COLO829 (cell line): ENCODE measurements at places on chromosomes 13 and 19.

DNA sequence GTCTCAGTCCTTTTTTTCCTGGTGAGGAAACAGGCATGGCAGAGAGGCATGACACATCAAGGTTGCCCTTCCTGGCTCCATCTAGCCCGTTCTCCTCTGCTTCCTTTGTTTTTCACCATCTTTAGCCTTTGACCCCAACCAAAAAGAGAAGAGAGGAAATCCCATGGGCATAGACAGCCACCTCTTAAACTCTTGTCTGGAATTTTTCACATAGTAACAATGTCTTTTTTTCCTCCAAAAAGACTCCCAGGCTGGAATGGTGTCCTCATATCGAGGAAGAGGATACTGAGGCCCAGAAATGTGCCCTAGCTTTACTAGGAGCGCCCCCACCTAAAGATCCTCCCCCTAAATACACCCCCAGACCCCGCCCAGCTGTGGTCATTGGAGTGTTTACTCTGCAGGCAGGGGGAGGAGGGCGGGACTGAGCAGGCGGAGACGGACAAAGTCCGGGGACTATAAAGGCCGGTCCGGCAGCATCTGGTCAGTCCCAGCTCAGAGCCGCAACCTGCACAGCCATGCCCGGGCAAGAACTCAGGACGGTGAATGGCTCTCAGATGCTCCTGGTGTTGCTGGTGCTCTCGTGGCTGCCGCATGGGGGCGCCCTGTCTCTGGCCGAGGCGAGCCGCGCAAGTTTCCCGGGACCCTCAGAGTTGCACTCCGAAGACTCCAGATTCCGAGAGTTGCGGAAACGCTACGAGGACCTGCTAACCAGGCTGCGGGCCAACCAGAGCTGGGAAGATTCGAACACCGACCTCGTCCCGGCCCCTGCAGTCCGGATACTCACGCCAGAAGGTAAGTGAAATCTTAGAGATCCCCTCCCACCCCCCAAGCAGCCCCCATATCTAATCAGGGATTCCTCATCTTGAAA lies at the start of gene GDF15:
Gene GDF15 (plus strand): TSS at position 484 of the 868 bp plus-strand sequence. CDS start 32 bp downstream, at position 516.
- peak; percentile 96 for DNase-seq

DNA sequence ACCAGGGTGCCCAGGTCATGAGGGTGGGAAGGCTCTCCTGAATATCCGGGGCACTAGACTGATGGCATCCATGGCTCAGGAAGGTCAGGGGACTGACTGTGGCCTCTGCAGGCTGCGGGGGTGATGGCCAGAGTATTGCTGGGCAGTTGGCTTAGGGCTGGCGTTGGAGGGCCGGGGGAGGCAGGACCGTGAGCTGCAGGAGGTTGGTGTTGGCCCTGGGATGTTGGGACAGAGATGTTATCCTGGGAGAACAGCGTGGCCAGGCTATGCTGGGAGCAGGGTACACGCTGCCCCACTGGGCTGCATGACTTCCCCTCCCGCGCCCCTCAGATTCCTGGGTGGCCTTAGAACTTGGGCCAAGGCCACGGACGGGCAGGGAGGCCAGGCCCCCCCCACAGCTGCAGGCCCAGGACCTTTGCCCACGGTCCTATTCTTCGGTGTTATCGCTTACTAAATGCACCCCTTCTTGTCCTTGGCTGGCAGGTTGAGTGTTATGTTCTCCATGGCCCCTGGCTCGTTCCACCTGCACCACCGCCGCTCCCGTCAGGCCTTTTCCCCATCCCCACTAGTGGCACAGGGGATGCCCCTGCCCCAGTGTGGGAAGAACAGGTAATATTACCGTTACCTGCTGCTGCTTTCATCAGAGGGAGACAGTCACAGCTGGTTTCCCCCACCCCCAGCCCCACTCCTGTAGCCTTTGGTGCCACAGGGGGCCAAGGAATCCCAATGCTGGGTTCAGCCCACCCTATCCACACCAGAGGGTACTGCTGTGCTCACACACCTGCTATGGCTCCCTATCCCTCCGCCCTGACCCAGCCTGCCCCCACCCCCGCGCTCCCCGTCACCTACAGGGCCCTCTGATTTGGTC lies 3.2 kb upstream of the ISYNA1 start:
- DNase-seq, result no peak

DNA sequence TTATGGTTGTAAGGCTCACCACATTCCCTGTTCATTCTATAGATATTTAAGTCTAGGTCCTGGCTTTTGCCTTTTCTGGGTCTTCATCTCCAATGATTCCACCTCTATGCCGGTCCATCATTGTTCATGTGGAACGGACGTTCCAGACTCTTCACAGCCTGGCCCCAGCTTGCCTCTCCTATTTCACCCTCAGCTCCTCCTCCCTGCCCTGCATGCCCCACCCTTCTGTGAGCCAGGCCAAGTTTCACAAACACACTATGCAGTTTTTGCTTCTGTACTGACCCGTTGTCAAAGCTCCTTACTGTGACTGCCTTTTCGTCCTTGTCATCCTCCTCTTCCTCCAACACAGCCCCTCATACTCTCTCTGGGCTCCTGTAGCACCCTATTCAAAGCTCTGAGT lies 31.3 kb downstream of the TEX26 start:
- no peak for DNase-seq

DNA sequence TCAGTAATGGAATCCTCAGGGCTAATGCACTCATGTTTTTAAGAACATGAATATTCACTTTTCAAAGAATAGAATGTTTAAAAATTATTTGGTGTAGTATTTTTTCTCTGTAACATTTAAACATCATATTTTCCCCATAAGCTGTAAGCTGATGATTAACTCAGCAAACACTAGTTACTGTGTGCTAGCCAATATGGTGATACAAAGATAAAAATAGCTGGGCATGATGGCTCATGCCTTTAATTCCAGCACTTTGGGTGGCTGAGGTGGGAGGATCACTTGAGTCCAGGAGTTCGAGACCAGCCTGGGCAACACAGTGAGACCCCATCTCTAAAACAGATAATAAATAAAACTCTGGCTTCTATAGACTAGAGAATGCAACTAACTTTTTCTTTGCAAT lies 13.2 kb downstream of the RNF17 start:
- no peak for DNase-seq

DNA sequence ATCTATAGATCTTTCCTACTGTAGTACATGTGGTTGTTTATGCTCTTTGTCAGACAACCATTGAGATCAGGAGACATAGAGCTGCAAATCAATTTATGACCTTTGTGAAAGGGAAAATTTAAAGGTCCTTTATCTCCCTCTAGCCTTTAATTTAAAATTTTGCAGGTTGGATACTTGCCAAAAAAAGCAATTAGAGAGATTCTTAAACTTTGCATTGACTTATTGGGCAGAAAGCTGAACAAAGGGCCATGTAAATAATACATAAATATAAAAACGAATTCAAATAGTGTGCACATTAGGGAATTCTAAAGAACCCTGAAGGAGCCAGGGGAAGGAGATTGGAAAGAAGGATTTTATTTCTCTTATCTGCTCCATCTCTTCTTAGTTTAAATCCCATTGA lies 22.0 kb upstream of the RB1 start:
- DNase-seq, result no peak

GRCh38 chr13:20024702-20025101 lies 66.2 kb downstream of the ZMYM2 start:
- no peak for DNase-seq
